ENCODE measurements at places on chromosomes 7 and 10.

- DNase-seq: no peak
These were observed 545.1 kb upstream of the GALNT17 start for GRCh38 chr7:70586822-70587221.

GRCh38 chr7:54841772-54842697 lies 83.0 kb upstream of the SEC61G start:
- DNase-seq: no peak

DNA sequence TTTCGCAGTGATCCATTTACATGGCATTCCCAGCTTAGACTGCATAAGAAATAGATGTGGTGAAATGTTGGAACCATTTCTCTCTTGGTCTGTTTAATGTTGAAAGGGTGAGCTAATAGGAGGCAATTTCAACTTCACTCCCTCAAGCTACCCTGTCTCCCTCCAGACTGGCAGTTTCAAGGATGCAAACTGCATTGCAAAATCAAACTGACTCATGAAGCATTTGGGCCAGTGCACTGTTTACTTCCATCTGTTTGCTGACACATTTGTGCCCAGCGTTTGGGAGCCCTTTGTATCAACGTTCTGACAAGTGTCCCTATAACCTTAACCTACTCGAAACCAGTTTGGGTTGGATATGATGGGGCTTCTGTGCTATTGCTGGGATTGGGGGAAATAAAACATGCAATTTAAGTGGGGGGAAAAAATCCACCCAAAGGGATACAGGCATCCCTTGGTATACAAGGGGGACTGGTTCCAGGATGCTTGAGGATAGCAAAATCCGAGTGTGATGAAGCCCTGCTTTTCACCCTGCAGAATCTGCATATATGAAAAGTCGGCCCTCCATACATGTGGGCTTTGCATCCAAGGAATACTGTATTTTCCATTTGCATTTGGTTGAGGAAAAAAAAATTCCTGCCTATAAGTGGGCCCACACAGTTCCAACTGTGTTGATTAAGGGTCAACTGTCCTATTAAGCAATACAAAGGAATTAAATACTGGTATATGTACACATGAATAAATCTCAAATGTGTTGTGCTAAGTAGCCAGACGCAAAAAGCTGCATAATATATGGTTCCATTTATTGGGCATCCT lies 15.6 kb downstream of the RHEB start:
- DNase-seq: no peak

- DNase-seq: no peak
These were observed 131.9 kb upstream of the PCGF5 start for GRCh38 chr10:91088300-91089140.

DNA sequence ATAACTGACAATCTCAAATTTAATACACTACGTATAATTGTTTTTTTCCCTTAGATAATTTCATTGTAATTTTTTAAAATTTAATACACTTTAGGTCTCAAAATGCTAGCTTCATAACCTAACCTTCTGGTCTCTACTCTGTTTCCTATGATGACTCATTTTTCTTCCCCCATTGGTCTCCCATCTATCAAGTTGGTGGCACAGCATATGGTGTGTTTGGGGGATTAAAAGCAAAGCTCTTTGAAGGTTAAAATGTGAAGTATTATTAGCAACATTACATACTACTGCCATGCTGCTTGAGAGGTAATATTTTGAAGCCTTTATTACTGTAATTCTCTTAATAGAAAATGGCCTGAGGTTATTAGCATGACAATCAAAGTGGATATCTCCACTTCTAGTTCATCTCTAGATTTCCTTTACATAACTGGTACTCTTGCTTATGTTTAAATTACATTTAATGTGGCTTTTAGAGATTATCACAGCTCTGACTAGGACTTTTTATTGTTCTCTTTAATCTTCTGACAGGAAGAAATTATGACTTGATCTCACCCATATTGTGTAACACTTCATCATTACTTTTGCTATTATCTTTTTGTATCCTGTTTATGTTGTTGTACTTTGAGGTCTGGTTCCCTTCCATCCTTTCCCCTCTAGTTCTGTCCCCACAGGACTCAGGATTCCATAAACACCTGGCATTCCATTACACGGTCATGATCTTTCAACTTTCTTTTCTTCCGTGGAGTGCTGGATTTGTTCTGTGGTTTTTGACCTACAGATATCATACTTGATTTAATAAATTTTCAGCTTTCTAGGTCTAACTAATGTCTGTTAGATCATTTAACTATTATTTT lies 185.1 kb downstream of the SEMA3D start:
- DNase-seq: no peak

DNA sequence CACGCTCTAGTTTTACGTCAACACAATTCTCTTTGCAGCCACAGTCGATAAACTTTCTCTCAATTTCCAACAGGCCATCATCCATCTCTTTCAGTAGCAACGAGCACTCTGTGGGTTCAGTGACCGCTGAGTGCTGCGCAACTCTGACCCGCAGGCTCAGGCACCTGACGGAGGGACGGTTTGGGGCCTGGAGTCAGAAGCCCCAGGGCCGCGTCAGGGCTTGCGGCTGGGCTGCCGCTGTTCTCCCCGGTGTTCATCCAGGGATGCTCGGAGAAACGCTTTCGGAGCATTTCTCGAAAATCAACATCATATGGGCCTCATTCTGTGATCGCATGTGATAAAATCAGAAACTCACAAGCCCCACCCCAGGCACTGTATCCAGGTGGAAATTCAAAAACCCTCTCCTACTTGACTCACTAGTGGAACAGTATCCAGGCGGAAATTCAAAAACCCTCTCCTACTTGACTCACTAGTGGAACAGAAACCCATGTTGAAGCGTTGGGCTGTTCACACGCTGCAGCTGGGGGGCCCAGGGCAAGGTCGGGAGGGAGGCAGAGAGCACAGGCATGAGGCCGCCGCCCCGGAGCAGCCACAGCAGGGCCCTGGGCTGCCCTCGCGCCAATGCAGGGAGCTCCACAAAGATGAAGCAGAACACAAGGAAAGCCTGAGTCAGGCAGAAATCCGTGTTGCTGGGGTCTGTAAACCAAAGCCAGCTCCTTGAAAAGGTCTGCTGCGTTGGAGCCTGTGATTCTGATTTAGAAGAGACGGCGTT lies 73.3 kb upstream of the NKX6-2 start:
- no peak for DNase-seq

DNA sequence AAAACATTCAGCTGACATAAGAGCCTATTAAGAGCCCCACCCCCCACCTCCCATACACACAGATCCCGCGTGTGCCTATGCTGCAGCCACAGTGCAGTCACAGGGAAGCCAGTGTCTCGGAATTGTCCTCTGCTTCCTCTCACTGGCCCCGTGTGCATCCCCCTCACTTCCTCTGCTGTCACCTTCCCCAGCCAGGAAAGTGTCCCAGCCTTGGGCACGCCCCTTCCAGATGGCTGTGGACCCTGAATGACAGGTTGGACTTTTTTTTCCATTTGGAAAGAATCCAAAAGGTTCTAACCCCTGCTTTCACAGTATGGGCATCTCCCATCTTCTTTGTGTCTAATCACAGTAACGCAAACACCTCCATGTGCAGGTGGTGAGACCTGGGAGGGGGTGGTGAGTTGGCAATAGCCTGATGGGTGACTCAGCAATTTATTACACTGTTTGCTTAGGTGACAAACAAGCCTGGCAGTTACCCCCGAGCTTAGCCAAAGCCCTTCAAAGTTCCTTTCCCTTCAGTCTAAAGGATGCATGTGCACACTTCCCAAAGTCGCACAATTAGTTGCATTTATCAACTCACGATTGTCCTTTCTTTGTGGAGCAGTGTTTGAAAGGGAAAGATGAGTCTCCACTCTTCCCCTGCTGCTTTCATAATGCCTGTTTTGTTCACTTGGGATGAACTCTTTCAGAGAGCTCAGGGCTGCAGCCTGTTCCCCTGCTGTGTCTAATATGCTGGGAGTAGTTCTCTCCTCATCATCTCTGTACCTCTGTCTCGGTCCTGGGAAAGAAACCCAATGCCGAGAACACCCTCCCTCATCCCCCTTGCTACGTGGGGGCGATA lies 67.5 kb upstream of the EFCAB10 start:
- DNase-seq: peak; percentile 91

DNA sequence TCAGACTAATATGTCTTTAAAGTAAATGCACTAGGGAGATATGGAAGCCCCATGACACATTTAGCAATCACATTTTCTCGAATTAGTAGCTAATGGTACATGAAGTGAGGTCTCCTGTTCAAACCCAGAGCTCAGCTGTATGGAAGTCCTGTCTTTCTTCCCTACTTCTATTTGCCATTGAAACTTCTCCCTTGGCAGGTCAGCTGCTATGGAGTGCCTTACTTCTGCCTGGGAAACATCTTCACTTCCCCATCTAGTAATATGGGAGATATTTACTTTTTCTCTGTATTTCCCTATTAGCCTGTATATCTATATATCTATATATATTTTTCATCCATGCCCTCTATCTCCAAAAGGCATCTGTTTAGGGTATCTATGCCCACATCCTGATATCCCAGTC lies 225.3 kb upstream of the INHBA start:
- no peak for DNase-seq

- DNase-seq: peak; percentile 44
These were observed 55.5 kb upstream of the LHFPL3 start for GRCh38 chr7:104272767-104273384.

- no peak for DNase-seq
These were observed 56.1 kb downstream of the SP8 start for GRCh38 chr7:20730611-20731010.

- no peak for DNase-seq
These were observed 37.1 kb downstream of the SKIDA1 start for GRCh38 chr10:21488246-21488956.

GRCh38 chr10:108060246-108060645 lies 895.7 kb upstream of the SORCS1 start:
- DNase-seq: no peak

GRCh38 chr7:80480566-80480965 lies 31.3 kb downstream of the GNAT3 start:
- DNase-seq: no peak

Data from NCI-H345 (cell line).